ENCODE measurements at places on chromosomes 11 and 22.

- no peak for DNase-seq
Measured at GRCh38 chr11:9787260-9787659, 123.4 kb downstream of the SWAP70 start.

GRCh38 chr11:117426297-117426685, 98.6 kb downstream of the CEP164 start:
- peak; percentile 59 for DNase-seq

- no peak for DNase-seq
Measured at GRCh38 chr11:128809128-128809527, 58.0 kb downstream of the KCNJ1 start.

GRCh38 chr11:10715571-10715970, 22.0 kb upstream of the IRAG1 start:
- DNase-seq, result no peak

All from muscle of back (tissue), 13 donors.